Left cardiac atrium (tissue), 4 donors: ENCODE measurements at places on chromosomes 16 and 17.

DNA sequence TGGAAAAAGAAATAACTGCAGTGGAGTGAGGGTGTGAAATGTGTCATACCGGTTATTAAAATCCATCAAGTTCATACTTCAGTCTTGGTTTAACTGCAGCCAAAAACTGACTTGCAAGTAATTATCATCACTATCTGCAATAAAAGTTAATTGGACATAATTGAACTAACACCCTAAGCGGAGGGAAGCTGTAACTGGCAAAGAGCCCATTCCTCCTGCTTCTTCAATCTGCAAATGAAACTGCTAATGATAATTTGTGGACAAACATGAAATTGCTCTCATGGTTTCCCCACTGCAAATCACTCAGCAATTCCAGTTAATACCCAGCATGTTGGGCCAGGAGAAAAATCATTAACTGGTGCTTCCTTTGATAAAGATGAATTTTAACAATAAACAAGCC is 46.5 kb downstream of the FAM222B start:
- DNase-seq = no peak

DNA sequence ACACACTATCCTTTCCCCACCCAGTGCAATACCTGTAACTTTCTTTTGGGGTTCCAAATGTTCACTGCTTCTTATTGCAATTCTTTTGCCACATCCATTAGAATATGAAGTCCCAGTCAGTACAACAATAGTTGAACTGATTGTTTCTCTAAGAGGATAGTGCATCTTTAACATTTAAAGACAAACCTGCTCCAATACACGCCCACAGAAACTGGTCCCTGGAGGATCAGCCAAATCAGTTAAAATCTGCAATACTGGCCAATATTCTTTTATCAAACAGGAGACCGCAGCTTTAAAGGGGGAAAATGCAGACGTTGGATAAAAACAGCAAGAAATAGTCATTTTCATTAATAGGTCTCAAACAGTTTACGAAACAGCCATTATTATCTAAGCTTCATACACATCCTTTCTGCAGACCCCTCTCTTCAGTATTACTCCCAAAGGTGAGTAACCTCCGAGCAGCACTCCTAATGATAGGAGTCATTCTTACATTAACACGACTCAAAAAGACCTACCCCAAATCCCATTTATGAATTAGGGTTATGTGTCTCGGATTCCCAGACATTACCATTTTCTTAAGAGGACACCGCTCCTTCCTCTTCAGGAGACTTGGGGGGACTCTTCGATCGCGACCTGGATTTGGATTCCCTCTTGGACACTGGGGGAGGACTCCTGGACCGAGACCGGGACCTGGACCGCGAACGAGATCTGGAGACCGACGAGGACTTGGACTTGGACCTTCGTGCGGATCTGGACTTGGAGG is 1.4 kb downstream of the SRSF2 start:
- no peak for DNase-seq

DNA sequence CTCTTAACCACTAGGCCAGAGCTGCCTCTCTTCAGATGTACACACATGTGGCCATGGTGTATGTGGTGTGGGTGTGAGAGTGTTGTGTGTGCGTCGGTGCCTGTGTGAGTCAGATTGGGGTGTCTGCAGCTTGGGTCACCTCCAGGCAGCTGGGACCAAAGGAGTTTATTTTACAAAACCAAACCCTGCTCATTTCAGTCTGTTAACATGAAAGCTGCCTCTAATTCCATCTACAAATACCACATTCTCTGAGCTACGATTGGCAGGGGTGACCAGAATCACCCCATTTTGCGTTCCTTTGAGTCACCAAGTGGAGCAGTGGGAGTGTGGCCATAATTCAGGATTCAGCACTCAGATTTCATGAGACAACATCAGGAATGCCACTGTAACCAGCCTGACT is 105.3 kb downstream of the IRX5 start:
- DNase-seq = no peak

- no peak for DNase-seq
Measured at GRCh38 chr16:46774743-46775177, 26.6 kb upstream of the MYLK3 start.

DNA sequence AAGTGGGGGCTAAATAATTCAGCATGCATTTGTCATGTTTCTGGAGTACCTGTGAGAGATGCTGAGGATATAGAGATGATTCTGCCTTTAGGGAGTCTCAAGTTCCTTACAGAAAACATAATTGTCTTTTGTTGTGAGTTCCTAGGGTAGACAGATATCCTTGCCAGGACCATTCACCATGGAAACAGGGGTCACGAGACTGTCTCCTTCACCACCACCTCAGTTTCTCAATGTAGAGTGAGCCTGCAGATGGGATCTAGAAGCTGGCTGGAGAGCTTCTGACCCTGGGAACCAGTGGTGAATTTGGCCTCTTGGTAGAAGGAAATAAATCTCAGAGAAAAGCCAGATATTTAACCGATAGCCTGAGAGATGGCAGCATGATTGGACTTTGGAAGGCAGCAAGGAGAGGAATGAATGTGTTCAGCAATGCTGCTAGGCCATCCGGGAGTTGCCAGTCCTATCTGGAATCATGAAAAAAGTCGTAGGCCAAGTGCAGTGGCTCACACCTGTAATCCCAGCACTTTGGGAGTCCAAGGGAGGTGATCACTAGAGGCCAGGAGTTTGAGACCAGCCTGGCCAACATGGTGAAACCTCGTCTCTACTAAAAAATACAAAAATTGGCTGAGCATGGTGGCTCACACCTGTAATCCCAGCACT is 7.4 kb upstream of the HDAC5 start:
- no peak for DNase-seq

DNA sequence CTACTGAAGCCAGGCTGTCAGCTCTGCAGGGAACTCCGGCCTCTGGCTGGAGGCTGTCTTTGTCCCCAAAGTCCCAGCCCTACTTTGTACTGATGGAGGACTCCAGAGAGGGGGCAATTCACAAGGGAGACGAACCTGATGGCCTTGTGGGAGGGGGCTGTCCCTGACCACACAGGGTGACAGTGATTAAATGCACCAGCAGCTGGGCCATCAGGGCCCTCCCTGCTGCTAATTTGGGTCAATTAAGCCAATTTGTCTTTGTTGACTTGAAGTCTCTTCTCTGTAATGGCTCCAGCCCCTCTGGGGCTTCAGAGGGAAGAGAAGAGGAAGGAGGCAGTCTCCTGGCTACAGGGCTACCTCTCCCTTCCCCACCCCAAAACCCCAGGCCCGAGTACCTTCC is 22.0 kb downstream of the TMEM132E start:
- no peak for DNase-seq

DNA sequence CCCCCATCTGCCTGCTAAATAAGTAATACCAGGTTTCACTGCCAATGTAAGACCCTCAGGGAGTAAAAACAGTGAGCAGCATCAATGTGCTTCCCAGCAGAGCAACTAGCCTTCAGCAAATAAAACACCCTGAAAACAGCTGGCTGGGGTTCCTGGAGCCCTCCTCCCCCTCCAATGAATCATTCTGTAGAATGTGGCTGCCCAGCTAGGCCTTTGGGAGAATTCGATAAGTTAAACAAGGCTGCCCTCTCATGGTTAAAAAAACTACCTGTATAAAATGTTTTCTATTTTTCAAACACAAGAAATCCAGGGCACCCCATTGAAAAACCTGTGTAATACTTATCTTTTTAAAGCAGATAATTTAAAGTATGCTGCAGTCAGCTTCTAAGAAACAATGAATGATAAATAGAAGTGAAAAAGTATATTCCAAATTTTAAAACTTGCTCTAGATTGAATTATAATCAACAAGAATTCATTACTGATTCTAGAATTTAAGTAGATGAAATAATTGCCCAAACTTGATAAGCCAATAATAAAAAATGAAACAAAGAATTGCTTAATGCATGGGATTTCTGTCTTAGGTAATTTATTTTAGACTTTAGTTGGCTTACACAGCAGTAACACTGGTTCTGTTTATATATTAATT is 9.4 kb upstream of the TOM1L1 start:
- DNase-seq = no peak

- no peak for DNase-seq
Measured at GRCh38 chr16:69494991-69495392, 70.6 kb downstream of the CYB5B start.

- DNase-seq = no peak
Measured at GRCh38 chr17:17350491-17351355, 47.5 kb downstream of the NT5M start.

- no peak for DNase-seq
Measured at GRCh38 chr16:12090151-12090530, 113.6 kb downstream of the SNX29 start.

GRCh38 chr17:33525186-33525585 is 232.1 kb upstream of the ASIC2 start:
- DNase-seq = no peak

DNA sequence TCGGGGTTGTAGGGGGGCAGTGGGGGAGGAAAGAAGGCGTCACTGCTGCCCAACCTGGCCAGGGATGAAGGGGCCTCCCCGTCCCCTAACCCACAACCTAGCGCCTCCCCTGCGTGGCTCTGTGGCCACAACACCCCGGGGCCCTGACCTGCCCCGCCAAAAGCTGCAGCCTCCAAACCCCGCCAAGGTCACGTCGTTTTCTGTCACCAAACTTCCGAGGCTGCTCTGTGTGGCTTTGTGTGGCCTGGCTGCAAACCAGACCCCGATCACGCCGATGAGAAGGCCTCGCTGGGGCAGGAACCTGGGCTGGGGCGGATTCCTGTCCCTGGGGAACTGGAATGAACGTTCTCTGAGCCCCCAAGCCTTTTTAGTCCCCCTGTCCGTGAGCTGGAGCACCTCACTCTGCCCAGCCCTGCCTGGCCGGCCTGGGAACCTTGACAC is 30.5 kb upstream of the CIBAR2 start:
- no peak for DNase-seq

DNA sequence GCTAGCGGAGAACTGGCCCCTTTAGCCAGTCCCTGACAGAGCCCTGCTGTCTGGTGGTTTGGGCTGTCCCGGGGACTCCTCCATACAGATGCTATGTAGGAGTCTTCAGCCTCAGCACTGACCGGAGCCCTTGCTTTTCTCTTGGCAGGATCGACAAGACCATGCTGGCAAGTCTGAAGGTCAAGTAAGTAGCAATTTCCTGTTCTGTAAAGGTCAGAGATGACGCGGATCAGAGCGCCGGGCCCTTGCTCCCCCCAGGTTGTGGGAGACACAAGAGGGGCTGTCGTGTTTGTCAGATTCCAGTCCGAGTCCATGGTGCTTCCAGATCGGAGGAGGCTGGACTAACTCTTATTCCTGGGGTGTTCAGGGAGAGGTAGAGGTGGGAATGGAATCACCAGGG is 4.1 kb downstream of the RAP1GAP2 start:
- DNase-seq = peak; percentile 24

DNA sequence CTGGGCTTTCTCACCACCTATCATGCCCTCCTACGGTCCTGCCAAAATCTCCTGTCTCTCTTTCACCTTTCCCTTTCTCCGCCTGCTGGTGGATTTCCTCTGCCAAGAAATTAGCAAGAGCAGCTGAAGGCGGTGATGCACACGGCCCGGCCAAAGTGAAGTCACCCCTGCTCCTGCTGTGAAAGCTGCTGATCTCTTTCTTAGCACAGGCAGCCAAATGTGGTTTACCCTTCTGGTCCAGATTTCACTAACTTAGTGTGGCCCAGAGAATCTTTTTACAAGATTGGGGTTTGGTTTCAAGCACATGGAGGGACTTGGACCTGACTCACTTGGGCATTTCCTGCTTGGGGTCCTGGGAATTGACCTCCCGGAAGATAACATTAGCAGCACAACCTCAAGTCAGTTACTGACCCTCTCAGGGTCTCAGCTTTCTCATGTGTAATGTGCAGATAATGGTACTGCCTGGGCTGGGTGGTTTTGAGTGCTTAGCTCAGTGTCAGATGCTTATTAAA is 155.7 kb downstream of the SOCS1 start:
- peak; percentile 75 for DNase-seq

GRCh38 chr17:66337866-66338485 is 35.6 kb downstream of the PRKCA start:
- no peak for DNase-seq

- no peak for DNase-seq
Measured at GRCh38 chr17:61352781-61353491, 46.7 kb upstream of the TBX2 start.

DNA sequence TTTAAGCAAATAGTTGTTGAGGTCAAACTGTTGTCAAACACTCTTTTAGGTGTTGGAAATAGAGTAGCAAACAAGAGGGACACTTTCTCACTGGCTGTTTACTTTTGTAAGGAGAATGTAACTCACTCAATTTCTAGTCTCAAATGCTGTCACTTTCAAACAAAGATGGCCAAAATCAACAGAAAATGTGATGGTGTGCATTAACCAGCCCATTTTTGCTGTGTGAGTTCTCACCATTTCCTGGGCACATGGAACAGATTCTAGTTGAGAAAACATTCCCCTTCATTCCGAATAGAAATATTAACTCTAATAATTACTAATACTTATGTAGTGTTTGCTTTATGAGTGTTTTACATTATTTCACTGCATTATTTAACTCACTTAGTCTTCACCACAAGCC is 128.2 kb upstream of the XYLT1 start:
- no peak for DNase-seq

DNA sequence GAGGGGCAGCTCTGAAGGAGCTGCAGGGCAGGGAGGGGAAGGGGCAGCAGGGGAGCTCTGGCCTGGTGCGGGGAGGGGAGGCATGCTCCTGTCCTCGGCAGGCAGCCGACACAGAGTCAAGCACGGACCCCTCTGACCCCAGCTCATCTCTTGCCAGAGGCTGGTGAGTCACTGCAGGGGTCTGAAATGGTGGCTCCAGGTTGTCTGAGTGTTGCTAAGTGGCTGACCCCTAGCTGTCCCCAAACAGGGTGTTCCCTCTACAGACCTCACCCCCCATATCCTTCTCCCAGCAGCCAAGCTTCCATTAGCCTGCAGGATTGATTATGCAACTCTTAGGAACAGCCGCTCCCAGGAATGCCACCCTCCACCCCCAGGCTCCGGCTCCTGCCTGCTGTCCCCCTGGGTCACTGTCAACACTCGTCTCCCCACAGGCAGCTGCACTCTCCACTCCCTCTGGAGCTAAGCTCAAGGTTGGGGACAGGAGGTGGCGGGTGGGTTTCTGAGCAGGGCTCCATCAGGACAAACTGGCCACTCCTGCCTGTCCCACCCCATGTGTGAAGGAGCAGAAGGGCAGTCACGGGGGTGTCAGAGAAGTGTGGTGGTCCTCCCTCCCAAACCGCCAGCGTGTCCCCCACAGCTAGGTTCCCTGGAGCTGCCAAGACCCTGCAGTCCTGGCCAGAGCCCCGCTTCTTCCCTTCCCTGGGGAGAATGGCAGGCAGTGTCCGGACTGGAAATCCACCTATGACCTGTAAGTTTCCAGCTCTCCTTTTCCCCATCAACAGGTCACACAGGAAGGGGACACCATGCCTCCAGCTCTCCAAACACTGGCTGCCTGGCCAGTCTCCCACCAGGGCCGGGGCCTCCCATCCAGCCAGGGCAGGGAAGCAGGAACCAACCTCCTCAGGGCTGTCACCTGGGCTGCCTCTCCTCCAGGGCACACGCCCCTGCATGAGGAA is 1.0 kb downstream of the MYLK3 start:
- DNase-seq = peak; percentile 71
